ENCODE measurements at places on chromosomes 7 and 10.

- no peak for DNase-seq
Observed at GRCh38 chr10:507908-508444, 181.5 kb downstream of the DIP2C start.

- DNase-seq = no peak
Observed at GRCh38 chr10:66927971-66928770, 2.3 kb downstream of the LRRTM3 start.

DNA sequence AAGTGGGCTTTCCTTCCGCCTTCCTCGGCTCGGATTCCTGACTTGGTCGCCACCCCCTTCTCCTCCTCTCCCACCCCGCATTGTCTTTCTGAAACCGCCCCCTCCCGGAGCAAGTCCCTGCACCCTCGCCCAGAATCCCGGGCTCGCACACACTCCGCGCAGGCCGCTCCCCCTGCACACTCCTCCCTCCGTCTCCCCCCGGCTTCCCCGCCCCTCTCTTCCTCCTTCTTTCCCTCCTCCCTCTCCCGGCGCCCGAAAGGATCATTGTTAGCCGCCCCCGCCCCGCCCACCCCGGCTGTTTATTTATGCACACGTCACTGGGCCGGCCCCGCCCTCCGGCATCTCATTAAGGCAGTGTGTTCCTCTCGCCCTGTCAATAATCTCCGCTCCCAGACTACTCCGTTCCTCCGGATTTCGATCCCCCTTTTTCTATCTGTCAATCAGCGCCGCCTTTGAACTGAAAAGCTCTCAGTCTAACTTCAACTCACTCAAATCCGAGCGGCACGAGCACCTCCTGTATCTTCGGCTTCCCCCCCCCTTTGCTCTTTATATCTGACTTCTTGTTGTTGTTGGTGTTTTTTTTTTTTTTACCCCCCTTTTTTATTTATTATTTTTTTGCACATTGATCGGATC, at the start of gene TCF7L2:
TSS of gene TCF7L2 (plus strand) at position 373 of the 633 bp plus-strand sequence. CDS start 510 bp downstream, outside the sequence.
- peak; percentile 55 for DNase-seq

GRCh38 chr7:16558761-16559302, 32.2 kb downstream of the LRRC72 start:
- DNase-seq = no peak

GRCh38 chr7:44188480-44189225, 586 bp downstream of the GCK start:
- DNase-seq = no peak

- no peak for DNase-seq
Observed at GRCh38 chr10:28302012-28302637, 739 bp downstream of the MPP7 start.

DNA sequence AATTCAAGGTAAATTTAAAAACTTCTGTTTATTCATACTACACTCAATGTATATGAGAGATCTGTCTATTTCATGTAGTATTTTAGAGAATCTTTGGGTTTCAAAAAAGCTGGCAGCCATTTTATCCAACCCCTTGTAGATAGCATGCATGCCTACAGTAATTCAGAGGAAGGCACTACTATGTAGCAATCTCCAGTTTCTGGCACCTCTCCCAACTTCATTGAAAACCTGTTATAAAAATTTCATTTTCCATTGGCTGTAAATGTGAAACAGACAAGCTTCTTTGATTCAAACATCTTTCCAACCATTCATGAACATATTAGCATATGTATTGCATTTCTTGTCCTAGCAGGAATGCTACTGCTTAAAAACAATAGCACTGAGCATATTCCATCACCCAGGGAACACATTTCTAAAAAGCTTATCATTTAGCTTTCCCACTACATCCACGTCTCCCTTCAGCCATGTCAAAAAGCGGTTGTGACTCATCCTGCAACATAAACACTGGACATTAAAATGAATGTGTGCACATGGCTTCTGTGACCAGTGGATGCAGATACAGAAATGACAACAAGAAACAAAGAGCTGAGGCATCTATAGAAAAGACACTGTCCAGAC, 330.4 kb upstream of the AOAH start:
- DNase-seq = no peak

GRCh38 chr10:94292434-94293090, 70.2 kb downstream of the NOC3L start:
- DNase-seq = no peak

GRCh38 chr7:28316489-28316888, 95.8 kb upstream of the CREB5 start:
- peak; percentile 71 for DNase-seq

GRCh38 chr7:12244694-12245093, 33.6 kb downstream of the TMEM106B start:
- no peak for DNase-seq

- DNase-seq = no peak
Observed at GRCh38 chr7:117605712-117606111, 125.9 kb downstream of the CFTR start.

GRCh38 chr10:126561294-126561920, 109.1 kb downstream of the C10orf90 start:
- DNase-seq = no peak

GRCh38 chr7:5276611-5277010, 6.1 kb upstream of the SLC29A4 start:
- no peak for DNase-seq

- no peak for DNase-seq
Observed at GRCh38 chr7:6178298-6179029, 94.0 kb downstream of the CYTH3 start.

GRCh38 chr7:139131601-139132041, 22.1 kb upstream of the ZC3HAV1 start:
- DNase-seq = peak; percentile 21

GRCh38 chr7:1474736-1475135, 15.5 kb upstream of the MICALL2 start:
- no peak for DNase-seq

DNA sequence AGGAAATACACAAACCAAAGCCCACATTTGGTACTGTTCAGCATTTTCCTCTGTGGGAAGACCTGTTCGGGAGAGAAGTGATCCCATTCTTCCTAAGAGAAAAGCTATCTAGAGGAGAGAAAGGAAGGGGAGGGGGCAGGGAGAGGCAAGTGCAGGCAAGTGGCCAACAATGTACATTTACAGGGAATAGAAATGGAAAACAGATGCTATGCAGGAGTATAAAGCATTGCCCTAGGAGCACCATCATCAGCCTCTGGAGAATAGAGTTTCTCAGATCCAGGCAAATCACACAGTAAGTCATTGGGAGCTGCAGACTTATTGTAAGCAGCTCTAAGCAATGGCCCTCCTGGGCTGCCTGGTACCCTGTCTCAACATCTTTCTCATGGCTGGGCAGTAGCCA, 424.4 kb upstream of the AUTS2 start:
- no peak for DNase-seq

GRCh38 chr10:69501657-69502056, 50.4 kb downstream of the TSPAN15 start:
- DNase-seq = no peak

- DNase-seq = no peak
Observed at GRCh38 chr10:79463578-79464496, 18.4 kb upstream of the ZCCHC24 start.

GRCh38 chr7:114109721-114110120, 190.9 kb upstream of the PPP1R3A start:
- DNase-seq = no peak

- peak; percentile 74 for DNase-seq
Observed at GRCh38 chr10:13074563-13075451, 25.2 kb upstream of the OPTN start.

DNA sequence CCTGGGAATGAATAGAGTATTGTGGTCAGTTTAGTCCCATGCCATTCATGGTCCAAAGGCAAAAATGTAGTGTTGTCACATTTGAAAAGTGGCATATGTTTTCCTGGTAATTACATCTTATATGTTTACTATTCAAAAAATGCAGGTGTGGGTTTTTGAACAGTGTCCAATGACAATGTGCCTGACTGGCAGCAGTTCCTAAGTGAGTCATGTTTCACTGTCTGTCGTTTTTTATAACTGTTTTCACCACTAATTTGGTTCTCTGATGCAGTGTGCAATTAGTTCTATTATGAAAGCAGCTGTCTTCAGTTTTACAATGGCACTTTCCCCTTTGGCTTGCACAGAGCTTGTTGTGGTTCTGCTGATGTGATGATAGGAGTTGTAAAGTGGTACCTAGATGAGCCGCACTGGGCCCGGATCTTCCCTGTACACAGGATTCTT, 162.3 kb downstream of the SEM1 start:
- peak; percentile 7 for DNase-seq

DNA sequence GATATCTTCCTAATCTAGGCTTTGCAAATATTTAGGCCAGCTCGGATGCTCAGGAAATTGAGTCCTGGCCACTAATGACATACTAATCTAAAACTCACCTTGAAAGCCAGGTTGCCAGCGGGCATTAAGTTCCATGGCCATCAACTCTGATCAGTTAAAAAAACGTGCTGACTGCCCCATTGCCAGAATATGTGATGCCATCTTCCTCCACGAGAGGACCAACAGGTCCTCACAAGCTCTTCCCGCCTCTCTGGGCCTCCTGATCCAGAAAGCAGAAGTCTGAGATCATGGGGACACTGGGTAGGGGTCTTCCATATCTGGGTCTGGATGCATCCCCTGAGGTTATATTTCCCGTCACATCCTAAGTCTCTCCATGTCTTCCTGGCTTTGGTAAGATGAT, 311.3 kb downstream of the TCERG1L start:
- DNase-seq = no peak

DNA sequence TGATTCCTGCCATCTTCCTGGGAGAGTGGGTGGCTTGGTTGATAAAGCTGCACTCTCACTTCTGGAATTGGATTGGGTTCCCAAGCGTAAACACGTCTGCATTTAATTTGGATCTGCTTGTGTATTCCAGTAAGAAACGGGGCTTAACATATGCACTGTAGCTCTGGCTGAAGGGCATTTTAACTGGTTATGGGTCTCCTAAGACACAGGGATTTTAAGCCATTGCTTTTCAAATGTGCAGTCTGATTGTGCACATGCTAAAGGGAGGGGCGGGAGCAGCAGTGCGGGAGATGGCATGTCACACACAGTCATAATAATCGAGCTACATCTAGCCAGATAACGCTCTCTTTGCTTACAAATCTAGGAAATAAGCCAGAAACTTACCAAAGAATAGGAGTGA, 247.3 kb upstream of the LYZL1 start:
- DNase-seq = no peak

DNA sequence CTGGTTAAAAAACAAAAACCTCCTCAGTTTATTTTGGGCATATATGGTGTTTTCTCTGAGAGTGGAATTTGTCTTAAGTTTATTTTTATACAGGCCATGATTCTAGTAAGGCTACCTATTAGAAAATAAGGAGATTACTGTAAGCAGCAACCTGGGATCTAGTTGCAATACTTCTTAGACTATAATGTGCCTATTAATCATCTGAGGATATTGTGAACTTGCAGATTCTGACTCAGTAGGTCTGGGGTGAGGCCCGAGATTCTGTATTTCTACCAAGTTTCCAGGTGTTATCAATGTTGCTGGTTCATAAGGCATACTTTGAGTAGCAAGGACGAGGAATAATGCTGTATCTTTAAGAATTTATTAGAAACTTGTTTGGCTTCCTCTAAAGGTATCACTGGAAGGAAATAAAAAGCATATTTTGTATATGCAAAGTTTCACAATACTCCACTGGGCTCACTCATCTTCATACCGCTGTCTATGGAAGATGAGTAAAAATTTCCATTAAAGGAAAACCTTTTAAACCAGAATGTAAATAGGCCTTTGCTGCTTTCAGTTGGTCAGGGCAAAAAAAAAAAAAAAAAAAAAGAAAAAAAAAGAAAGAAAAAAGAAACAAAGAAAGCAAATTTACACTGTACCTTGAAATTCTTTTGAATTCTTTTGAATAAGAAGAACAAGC, 105.8 kb downstream of the BMPER start:
- no peak for DNase-seq

- DNase-seq = no peak
Observed at GRCh38 chr7:46571996-46572395, 650.9 kb upstream of the IGFBP3 start.

GRCh38 chr10:45407542-45407941, 33.5 kb downstream of the ALOX5 start:
- no peak for DNase-seq

GRCh38 chr7:151868396-151869108, 8.4 kb downstream of the PRKAG2 start:
- DNase-seq = no peak

DNA sequence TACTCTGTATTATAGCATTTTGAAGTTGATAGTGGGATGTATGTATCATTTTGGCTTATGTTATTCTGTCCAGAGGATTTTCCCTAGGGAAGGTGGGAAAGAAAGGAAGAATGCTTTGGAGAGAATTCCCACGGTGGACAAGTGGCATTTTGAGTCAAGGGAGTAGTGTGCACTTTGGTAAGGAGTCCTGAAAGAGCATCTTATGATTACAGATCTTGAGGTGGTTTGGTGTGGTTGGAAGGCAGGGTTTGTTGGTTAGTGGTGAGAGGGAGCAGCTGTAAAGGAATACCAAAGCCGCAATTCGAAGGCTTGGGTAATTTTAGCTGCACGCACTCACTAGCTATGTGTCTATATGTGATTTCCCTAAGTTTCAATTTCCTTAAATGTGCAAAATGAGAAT, 16.1 kb downstream of the CCSER2 start:
- DNase-seq = no peak

DNA sequence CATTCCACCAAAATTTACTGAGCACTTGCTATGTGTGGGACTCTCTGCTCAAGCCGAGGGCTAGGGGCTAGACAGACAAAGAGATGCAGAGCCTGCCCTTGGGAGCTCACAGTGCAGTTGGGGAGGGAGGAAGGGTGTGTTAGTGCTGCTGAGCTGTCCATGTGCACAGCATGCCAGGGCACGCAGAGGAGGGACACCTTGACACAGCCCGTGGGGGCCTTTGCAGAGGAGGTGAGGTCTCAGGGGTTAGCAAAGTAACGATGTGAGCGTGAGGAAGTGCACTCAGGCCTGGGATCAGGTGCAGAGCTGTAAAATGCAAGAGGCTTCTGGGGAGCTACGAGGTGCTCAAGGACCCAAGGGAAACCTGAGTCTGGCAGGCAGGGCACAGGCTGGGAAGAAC, 16.3 kb downstream of the PRKCQ start:
- DNase-seq = no peak

- DNase-seq = no peak
Observed at GRCh38 chr10:36488579-36488978, 636.8 kb upstream of the ANKRD30A start.

GRCh38 chr7:139071680-139072079, 35.8 kb upstream of the ZC3HAV1L start:
- DNase-seq = peak; percentile 34

DNA sequence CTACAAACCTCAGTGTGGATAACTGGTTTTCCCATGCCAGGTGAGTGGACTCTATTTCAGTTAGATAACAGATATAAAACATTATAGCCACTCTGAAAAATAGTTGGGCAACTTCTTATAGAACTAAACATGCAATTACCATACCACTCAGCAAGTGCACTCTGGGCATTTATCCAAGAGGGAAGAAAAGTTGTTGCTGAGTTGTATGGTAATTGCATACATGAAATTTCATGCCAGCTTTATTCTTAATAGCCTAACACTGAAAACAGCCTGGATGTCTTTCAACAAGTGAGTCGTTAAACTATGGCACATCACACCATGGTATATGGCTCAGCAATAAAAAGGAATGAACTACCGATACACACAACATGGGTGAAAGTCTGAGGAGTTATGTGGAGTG, 10.6 kb upstream of the UPP1 start:
- no peak for DNase-seq

GRCh38 chr10:62829622-62830021, 13.5 kb upstream of the EGR2 start:
- DNase-seq = no peak

- no peak for DNase-seq
Observed at GRCh38 chr10:79384773-79385391, 37.6 kb downstream of the PPIF start.

Measured in activated CD4-positive, alpha-beta T cell treated with anti-CD3 and anti-CD28 coated beads, Interleukin-10, Interleukin-2, amounts not matched to agents 100 ng/mL and 50 ng/mL, durations not matched to agents 16 hours and 8 hours (primary cell).